ENCODE measurements at places on chromosomes 5 and 9. TPM values are rescaled to one million over a fixed set of nuclear protein-coding genes. Genes with fewer than 3 reads are reported as not detected.

Gene SEMA6A
- total RNA-seq: 46.9 TPM

Gene EDIL3
- total RNA-seq: 19.3 TPM

Gene CCDC192
- not detected for total RNA-seq

Gene DND1
- 0.30 TPM for total RNA-seq

Gene TPPP
- total RNA-seq: 1.1 TPM

Gene FOXD4L5
- 0.10 TPM for total RNA-seq

Gene FREM1
- 30.9 TPM for total RNA-seq

Gene LHX6
- total RNA-seq: 0.99 TPM

Gene ARID3C
- total RNA-seq: not detected

Gene ENTPD2
- 8.0 TPM for total RNA-seq

Gene PALM2AKAP2
- total RNA-seq: 22.3 TPM

Gene IRF1
- 11.0 TPM for total RNA-seq

Gene F2RL2
- total RNA-seq: 12.3 TPM

Gene LHX2
- total RNA-seq: 27.6 TPM

Gene SLC36A3
- total RNA-seq: not detected

Gene TMOD1
- total RNA-seq: 9.3 TPM

Gene NMUR2
- total RNA-seq: 0.10 TPM

Gene PDE6A
- total RNA-seq: not detected

Measured in skin of body (tissue), 3 donors.